ENCODE measurements at places on chromosomes 16 and 17.
A peak's percentile ranks its signal among the peaks of the same experiment; 100 is the strongest.

GRCh38 chr17:78380370-78380769 is 1.9 kb downstream of the PGS1 start:
- DNase-seq = no peak

- DNase-seq = no peak
Observed at GRCh38 chr17:50207792-50208567, 6.5 kb upstream of the COL1A1 start.

DNA sequence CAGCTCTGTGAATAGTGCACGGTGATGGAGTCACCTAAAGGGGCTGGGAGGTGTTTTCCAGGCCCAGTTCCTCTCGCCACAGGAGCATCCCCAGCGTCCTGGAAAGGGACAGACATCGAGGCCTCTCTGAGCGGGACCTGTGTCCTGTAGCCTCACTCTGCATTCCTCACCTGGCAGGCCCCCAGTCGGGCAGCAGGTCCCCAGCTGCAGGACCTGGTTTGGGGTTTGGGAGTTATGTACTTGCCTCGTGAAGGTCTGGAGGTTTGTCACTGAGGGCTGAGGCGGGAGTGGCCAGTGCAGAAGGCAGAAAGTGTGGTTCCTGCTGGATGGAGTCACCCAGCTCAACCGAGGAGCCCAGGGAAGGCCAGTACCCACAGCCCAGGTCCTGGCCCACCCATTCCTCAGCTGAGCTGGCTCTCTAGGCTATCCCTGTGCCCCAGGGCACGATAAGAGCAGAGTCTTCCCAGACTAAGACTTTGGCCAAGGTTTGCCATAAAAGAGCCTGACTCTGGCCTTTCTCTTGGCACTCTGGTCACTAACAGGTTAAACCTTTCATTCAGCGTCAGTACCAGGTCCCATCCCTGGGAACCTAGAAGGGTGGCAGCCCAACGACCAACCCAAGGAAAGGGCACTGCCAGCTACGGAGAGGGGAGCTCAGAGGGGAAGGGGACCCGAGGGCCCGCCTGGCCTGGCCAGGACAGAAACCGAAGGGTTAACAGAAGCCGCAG is 24.4 kb downstream of the TBX4 start:
- no peak for DNase-seq

- no peak for DNase-seq
Observed at GRCh38 chr17:55816532-55817396, 65.9 kb downstream of the PCTP start.

GRCh38 chr16:14511800-14512135 is 118.3 kb downstream of the PARN start:
- DNase-seq = no peak

- DNase-seq = no peak
Observed at GRCh38 chr17:49454050-49454449, 39.4 kb upstream of the PHB1 start.

- no peak for DNase-seq
Observed at GRCh38 chr16:22386976-22387375, 12.6 kb upstream of the CDR2 start.

- no peak for DNase-seq
Observed at GRCh38 chr17:74768763-74769114, 7.4 kb downstream of the NAT9 start.

- peak; percentile 87 for DNase-seq
Observed at GRCh38 chr17:59440757-59441463, 109.5 kb downstream of the YPEL2 start.

DNA sequence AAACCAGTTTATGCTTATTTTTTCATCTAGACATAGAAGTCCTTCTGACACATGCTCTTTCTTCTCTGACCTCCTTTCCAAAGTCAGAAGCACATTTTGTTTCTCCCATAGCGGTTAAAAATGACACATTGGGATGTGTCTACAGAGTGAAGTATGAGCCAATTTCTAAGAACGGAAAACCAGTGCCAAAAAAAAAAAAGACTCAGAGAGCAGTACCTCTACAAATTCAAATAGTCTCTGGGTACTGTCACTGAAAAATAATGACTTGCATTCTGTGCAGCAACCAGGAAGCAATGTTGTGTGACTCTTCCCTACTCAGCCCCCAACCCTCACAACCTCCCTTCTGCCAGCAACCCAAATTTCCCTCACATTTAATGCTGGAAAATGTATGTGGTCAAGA is 145.5 kb upstream of the PMFBP1 start:
- no peak for DNase-seq

GRCh38 chr16:89370081-89370511 is 120.3 kb downstream of the ANKRD11 start:
- DNase-seq = no peak

GRCh38 chr16:85236818-85237150 is 124.5 kb upstream of the CIBAR2 start:
- DNase-seq = no peak

- no peak for DNase-seq
Observed at GRCh38 chr17:29190592-29191207, 10.5 kb upstream of the MYO18A start.

GRCh38 chr17:61135782-61136181 is 263.9 kb upstream of the TBX2 start:
- no peak for DNase-seq

GRCh38 chr17:55285340-55286301 is 20.9 kb downstream of the HLF start:
- no peak for DNase-seq

GRCh38 chr16:82829301-82829700 is 202.5 kb downstream of the CDH13 start:
- DNase-seq = no peak

DNA sequence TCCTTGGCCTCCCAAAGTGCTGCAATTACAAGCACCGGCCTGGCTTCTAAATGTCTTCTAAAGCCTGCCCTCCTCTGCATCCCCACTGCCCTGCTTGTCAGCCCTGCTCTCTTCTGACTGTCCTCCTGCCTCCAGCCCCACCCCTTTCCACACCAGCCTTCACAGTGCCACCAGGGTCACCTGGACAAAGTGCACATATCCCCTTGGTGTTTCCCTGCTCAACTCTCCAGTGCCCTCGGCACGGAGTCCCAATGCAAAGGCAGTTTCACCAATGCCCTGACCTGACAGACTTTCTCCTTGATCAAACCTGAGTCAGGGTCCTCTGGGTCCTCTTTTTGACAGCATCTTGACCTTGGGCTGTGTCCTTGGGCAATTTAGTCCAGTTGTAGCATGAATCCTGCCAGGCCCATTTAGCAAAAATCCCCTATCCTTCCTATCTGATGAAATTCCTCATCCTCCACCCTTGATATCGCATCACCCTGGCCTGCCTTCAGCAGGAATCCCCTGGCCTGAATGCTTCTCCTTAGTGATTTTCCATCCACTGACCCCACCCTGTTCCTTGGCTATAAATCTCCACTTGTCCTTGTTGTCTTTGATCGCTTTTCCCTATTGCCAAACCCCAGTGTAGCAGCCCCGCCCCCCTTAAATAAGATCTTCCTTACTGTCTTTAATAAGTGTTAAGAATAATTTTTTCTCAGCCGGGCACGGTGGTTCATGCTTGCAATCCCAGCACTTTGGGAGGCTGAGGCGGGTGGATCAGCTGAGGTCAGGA is 42.7 kb upstream of the ETV4 start:
- no peak for DNase-seq

DNA sequence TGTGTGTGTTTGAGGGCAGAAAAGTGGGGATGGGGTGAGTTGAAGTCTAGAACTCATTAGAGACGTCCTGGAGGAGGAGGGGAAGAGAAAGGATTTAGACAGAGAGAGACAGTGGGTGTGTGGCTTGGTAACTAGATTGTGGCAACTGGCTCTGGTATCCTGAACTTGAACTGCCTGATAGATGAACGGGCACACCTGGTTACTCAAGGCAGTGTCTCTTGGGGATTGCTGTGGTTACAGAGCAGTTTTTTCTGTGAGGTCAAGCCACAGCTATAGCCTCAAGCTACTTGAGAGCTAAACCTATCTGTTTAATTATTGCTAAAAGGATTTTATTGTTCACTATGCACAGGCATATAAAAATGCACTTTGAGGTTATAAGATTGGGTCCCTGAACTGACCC is 29.8 kb upstream of the MYH2 start:
- no peak for DNase-seq
